ENCODE measurements at places on chromosomes 6 and 20. TPM values are rescaled to one million over a fixed set of nuclear protein-coding genes. Genes with fewer than 3 reads are reported as not detected.

DNA sequence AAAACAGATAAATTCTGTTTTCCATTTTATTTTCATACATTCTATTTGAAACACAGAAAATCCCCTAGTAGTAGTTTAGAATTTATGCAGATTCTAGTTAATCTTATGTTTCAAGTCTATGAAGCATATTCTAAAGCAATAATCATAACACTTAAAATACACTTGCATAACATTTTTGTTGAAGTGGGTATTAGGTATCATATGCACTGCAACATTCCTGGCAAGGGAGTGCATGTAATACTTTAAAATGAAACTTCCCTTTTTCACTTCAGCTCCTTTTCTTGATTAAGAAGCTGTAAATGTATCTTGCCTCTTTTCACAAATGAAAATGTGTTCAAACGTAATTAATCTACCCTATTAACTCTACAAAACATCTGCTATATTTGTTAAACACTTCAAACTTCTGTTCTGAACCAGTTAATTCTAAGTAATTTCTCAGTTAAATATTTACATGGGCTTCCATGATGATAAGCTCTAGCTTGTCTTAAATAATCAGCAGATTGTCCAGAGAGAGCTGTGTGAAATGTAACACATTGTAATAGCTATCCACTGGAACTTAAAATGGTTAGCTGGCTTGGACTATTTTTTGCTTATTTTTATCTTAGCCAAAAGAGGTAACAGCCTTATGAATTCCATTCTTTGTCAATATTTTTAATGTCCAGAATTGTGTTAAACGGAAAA lies 192.8 kb downstream of the COL19A1 start:
- DNase-seq: no peak

DNA sequence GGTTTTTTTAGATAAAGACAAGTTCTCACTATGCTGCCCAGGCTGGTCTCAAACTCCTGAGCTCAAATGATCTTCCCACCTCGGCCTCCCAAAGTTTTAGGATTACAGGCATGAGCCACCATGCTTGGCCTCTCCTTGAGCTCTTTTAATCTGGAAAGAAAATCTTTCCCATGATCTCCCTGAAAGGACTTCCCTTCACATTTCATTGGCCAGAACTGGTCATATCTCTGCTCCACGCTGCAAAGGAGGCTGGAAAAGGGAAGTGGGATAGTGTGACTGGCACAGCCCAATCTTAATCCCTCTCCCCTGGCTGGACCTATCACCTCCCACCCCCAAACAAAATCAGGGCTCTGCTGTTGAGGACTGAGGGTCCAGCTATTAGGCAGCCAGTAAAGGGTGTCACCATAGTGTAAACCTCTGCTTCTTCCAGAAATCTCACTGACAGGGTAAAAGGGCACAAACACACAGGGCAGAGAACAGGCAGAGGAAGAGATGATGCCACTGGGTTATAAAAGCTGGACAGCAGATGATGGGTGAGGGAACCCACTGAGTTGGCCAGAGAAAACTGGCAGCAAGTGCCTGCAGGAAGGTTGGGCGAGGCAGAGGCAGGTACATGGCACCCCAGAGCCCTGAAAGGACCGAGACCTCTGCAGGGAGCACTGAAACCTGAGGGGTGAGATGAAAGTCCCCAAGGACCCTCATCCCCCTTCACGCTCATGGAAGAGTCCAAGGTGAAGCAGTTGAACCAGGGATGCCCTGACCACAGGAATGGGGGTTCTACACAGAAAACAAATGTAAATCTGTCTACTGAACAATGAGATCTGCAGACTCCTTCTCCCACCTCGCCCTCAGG lies 83.1 kb upstream of the PTPN1 start:
- no peak for DNase-seq

The ECT2L gene
- polyA plus RNA-seq: not detected

The TEAD3 gene
- 26.7 TPM for polyA plus RNA-seq

Data from fibroblast of lung (primary cell).